ENCODE measurements at places on chromosomes 4 and X. TPM values are rescaled to one million over a fixed set of nuclear protein-coding genes. Genes with fewer than 3 reads are reported as not detected.

The VGLL1 gene
- total RNA-seq, result not detected

The MBNL3 gene
- 3.8 TPM for total RNA-seq

The CDS1 gene
- total RNA-seq, result 0.30 TPM

DNA sequence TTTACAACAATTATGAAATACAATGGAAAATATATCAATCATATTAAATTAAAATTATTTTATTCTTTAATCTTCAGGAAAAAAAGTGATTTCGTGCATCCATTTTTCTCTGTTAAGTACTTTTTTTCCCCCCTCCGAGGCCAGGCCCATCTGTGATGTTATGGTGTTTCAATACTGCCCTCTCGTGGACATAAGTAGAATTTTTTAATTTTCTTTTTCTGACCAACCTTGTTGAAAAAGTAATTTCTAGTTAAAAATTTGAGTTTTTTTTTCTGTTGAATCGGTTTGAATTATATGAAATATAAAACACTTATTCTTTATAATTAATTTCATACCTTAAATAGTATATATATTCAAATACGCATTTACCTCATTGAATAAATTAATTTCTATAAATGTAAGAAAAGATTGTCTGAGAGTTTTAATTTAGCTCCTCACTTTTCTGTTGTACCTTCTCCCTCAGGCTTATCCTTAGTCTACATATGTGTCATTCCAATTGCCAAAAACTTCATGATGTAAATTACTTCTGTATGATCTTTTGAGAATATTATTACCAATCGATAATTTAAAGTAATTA is 175.8 kb upstream of the TECRL start:
- H3K4me3 ChIP-seq, result no peak overlapping the region
- DNase-seq, result no peak
- peaks cover 10% of the 10 kb centered on the region for H3K27me3 ChIP-seq
- H3K27ac ChIP-seq, result no peak overlapping the region
- no peaks in the 10 kb centered on the region for H3K36me3 ChIP-seq
